ENCODE measurements at places on chromosomes 3 and 15.

GRCh38 chr15:66027268-66027805 lies 158.0 kb downstream of the RAB11A start:
- DNase-seq = no peak

DNA sequence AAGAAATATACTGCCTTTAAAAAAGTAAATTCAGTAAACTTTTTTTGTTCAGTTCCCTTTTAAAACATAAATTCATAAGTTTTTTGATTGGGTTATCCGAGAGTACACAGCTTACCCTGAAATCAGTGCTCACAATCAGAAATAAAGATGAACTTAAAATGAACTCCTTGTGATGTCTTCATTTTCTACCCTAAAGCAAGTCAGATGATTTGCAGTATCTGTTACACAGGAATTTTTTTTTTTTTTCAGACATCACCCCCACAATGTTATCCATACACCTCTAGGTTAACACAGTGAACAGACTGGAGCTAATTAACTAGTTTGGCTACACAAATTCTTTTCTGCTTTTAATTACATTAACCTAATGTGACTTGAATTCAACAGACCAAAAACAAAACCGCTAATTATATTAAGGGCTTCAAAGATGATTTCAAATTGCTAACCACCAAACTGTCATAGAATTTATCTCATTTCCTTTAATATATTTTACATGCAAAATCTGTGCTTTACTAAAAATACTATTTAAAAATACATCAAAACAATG lies 1042.0 kb downstream of the ROBO1 start:
- no peak for DNase-seq

- no peak for DNase-seq
These were observed 125.1 kb downstream of the SNRK start for GRCh38 chr3:43411429-43411828.

DNA sequence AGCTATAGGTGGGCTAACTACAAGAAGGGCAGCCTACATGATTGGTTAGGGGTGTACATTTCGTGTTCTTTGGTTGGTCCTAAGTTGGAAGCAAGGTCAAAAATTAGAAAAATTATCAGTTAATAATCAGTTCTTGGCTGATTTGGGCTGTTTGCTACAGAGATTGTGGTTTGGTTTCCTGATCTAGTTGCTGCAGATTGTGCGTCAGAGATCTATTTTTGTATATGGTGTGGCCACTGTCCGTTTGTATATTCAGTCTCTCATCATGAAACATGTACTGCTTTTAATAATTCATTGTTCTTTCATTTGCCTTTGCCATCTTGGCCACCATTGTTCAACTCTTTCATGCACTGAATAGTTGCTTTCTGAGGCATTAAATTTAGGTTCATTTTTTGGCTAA lies 80.9 kb downstream of the LRRC3B start:
- no peak for DNase-seq

DNA sequence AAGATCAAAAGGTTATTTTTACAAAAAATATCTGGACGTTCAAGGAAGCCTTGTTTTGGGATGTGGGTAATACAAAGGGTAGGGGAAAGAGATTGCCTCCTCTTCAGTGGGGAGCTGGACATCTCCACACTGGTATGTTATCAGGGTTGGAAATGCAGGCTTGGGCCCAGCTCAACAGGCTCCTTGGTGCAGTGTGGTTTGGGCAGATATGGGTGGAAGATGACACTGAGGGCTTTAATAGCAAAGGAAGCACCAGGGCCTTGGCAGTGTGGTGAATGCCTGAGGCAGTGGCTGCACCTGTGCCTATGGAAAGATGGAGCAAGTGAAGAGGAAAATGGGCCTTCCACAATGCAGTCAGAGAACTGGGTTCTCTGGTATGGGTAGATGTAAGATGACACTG lies 11.2 kb upstream of the MED12L start:
- no peak for DNase-seq

DNA sequence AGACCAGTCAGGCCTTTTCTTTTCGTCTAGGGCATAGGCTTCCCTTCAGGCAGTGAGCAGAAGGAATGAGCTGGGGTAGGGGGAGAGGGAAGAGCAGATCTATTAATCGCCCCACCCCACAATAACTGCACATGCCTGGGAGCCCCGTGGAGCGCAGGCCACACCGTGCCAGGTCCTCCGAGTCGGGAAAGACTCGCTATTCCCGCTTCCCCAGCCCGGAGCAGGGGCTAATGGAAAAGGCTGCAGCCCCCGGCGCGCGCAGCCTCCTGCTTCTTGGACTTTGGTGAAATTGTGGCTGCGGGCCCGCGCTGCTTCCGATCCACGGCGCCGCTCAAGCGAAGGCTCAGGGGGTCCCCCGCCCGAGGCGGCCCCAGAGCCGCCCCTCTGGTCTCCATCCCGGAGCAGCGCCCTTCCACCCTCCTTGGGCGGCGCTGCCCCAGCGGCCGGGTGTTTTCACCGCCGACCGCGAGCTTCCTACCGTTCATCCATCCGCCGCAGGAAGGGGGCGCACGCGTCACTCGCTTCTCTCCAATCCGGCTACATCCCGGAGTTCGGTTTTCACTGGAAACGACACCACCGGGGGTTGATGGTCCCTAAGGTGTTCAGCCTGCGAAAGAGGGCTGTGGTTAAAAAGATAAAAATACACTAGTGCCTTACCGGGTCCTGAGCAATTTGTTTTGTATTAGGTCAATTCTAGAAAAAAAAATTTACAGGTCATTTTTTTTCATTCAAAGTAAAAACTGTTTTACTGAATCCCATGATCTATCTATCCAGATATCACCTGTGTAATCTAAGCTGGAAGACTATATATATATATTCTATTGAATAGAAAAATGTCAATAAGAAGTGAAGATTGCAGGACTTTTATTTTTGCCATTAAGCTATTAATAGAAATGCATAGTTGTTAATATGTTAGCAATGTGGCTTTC lies 4.4 kb upstream of the SYNM start:
- DNase-seq = no peak

DNA sequence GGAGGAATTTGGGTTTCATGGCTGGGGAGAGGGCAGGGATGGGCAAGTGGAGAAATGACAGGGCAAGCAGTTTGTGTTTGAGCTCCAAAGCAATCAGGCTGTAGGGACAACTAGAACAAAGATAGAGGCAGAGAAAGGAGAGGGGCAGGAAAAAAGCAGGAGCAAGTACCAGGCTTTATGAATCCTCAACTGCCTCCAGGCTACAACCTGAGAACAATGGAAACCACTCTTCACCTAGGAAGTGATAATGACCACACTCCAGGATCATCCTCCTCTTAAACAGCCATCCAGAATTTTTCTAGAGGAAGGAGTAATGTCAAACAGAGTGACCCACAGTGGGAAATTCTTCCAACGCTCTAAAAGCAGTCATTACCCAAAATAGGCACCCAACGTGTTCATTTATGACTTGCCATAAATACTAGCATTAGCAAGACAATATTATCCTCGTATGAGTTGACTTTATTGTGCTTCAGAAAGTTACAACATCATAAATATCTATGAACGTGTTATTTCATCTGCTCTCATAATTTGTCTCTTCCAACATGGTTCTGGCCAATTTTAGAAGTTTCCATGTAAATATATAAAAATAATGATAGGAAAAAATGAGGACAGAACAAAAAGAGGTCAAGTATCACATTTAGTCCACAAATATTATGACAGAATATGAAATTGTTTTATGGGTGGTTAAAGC lies 50.5 kb downstream of the TNFAIP8L3 start:
- DNase-seq = no peak

- DNase-seq = no peak
These were observed 4.7 kb downstream of the AMT start for GRCh38 chr3:49417516-49418120.

DNA sequence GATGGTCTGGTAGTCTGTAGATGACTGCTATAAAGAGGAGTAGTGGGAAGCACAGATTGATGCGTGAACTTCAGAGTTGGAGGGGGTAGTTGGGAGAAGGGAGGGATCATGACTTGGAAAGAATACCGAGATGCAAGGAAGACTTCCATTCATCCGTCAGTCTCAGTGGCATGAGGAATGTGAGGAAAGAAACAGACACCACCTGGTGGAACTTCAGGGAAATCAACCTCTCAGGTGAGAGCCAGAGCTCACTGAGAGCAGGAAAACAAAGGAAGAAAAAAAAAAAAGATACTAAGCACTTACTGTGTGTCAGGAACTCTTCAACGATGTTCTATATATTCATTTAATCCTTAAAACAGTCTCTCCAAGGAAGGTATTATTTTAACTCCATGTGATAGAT lies 172.4 kb downstream of the OXSM start:
- DNase-seq = no peak

- DNase-seq = no peak
These were observed 169.0 kb upstream of the TSC22D2 start for GRCh38 chr3:150238995-150239619.

GRCh38 chr3:114841515-114841914 lies 305.6 kb downstream of the ZBTB20 start:
- DNase-seq = no peak

GRCh38 chr3:50136714-50137405 lies 18.3 kb upstream of the SEMA3F start:
- no peak for DNase-seq

DNA sequence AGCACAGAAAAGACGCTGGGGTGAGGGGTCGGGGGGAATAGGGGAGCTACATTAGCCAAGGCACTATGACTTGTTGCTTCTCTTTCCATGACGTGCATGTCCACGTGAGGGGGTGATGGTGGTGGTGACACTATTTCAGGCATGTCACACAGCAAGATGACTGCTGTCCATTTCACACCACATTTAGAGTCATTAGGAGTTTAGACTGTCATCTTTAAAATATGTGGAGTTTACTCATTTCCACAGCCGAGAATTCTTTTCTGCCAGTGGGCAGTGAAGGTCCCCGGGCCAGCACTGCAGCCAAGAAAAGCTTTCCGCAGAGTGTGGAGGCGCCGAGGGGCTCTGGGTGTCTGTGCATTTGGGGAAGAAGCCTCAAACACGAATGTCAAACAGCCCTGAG lies 954 bp upstream of the DGKG start:
- no peak for DNase-seq

GRCh38 chr3:179526989-179527391 lies 35.7 kb upstream of the ACTL6A start:
- no peak for DNase-seq

GRCh38 chr3:17074559-17074958 lies 189.8 kb downstream of the PLCL2 start:
- DNase-seq = no peak

DNA sequence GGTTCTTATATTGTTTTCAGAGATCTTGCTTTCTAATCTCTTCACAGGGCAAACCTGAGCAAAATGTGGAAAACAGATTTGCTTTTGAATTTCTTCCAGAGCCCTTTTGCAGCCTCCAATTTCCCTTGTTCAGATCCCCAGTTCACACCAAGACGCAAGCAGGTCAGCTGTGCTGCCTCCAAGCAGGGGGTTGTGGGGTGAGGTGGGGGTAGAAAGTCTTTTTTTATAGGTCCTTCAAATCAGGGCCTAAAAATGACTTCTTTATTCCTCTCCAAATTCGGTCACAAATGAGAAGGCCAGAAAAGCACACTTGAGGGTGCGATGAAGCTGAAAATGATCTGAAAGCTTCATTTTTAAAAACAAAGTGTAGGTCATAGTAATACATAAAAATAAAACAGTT lies 26.3 kb upstream of the AVEN start:
- no peak for DNase-seq

- DNase-seq = no peak
These were observed 609.5 kb upstream of the UBE2E2 start for GRCh38 chr3:22593638-22594037.

GRCh38 chr3:122598151-122598550 lies 20.7 kb downstream of the PARP15 start:
- no peak for DNase-seq

- no peak for DNase-seq
These were observed 19.8 kb downstream of the HMG20A start for GRCh38 chr15:77440378-77440999.

DNA sequence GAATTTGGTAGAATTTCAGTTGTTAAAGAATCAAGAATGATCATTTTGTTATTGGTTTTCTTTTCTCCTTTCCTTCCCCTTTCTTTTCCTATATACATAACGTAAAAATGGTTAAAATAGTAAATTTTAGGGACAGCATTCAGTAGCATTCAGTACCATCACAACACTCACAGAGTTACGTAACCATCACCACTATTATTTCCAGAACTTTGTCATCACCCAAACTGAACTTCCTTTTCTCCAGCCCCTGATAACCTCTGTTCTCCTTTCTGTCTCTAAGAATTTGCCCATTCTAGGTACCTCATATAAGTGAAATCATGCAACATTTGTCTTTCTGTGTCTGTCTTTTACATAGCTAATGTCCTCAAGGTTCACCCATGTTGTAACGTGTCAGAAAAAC lies 165.3 kb downstream of the AKAP13 start:
- DNase-seq = no peak

DNA sequence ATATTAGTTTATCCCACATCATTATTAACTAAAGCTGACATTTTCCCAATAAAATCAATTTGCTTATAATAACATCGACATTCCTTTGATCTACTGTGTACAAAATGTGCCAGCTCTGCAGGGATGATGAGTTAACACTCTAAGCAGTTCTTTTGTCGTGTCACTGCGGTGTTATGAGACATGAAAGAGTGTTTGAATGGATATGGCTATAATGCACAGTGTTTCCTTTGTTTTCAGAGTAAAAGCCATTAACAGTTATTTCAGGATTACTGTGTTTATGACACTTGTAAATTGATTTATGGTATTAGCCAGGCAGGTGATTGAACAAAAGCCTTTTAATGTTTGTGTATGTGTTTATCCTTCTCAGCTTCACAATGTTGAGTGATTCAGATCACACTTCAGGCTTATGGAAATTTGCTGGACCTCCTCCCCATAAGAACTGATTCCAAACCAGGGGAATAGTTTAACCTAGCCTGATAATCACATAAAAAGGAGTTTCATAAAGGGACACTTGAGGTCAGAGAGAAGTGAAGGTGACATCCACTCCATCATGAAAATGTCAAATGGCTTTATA lies 115.7 kb downstream of the CHL1 start:
- DNase-seq = no peak

GRCh38 chr3:120144267-120144666 lies 50.0 kb upstream of the GSK3B start:
- DNase-seq = no peak

DNA sequence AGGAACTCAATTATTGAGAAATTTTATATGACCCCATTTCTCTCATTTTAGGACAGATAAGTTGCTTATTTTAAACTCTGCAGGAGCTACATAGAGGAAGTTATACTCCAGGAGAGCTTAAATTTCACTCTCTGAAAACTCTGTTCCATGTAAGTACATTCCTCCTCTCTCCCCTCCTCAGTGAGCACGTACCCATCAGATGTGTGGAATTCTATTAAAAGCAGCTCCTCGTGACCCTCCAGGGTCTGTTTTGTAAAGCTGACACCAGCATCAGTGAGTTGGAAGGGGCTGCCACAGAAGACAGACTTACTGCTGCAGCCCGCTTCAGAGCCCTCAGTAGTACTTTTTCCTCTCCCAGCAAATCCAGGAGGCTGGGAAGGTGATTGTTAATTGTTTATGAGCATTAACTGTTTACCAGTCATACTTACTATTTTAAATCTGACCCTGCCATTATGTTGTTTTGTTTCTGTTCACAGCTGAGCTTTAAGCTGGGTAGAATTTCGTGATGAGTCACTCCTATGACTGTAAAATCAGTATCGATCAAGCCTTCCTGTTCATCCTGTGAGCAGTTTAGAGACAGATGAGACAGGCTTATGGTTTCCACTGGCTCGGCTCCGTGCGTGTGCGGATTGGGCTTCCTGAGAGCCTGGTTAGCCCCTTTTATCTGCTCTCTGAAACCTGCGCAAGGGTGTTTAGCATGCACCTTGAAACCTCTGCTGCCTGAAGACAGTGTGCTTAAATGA lies 20.4 kb downstream of the IGF1R start:
- DNase-seq = no peak
